ENCODE measurements at places on chromosomes 1 and 21. TPM values are rescaled to one million over a fixed set of nuclear protein-coding genes. Genes with fewer than 3 reads are reported as not detected.
A peak's percentile ranks its signal among the peaks of the same experiment; 100 is the strongest.

FLVCR1 gene
- 8.4 TPM for total RNA-seq

ABCA4 gene
- 0.66 TPM for total RNA-seq

GRCh38 chr1:203818399-203818798, 23.0 kb downstream of the ZBED6 start:
- DNase-seq = no peak

DNA sequence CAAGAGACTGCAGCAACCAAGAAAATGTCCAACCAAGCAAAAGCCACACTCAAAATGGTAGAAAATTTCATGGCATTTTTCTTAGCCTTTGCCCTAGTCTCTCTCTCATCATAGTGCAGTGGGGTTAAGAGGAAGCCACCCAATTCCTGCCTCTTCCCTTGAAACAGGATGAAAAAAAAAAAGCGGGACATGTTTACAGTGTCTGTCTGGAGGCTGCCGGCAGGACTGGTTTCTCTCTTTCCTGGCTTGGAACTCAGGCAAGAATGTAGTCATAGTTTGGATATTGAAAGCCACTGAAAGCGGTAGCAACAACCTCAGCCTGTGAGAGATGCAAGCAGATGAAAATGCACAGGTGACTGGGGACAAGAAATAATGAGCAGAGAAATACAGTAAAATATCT, 13.3 kb upstream of the TNFSF18 start:
- no peak for DNase-seq

PRKAB2 gene
- 33.1 TPM for total RNA-seq

CORT gene
- total RNA-seq = 0.98 TPM

DNA sequence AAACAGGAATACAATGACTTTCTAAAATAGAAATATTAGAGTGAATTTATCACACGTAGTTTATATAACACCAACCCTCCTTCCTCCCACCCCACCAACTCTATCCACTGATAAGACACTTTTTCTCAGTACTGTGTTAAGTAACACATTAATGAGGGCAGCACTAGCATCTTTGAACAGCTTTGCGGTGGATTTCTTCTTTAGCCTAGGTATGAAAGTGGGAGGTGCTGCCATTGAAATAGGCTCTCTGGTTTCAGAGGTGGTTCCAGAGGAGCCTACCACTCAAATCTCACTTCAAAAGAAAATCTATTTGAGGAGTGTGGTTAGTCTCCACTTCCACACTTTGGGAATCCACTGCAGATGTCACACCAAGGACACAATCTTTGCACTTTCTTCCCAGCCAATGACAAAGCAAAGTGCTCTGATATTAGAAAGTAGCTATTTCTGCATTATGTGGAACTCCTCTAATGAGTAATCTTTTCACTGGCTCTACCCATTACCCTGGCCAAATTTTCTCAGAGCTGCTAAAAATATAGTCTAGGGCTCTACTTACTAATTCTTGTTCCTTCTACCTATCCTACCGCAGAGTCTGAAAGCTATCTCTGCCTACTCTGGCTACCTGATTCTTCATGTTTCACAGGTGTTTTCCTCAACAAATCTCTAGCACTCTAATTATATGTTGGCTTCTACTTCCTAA, 1667.8 kb downstream of the MRPL39 start:
- no peak for DNase-seq

DNA sequence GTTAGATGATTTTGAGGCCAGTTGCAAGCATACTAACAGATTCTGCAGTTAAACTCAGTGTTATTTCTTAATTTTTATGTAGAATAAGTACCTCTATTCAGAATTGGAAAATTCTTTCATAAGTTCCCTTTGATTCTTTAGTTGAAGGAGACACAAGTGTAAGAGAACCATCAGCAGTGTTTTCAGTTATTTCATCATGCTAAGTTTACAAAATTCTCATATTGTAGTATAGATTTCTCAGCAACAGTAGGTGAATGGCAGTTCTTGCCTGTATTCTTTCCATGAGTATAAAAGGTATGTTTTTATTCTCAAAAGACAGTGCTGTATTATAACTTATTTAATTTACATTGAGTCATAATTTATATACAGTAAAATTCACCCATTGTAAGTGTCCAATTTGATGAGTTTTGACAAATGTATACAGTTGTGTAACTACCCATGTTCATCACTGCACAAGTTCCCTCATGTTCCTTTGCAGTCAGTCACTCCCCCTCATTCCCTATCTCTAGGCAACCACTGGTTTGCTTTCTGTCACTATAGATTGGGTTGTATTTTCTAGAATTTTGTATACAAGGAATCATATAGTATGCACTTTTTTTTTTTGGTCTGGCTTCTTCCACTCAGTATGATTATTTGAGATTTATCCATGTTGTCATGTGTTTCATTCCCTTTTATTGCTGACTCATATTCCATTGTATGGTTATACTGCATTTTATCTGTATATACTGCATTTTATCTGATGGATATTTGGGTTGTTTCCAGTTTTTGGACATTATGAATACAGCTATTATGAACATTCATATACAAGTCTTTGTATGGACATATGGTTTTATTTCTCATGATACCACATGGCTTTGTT, 3.9 kb downstream of the RPS6KC1 start:
- no peak for DNase-seq

GRCh38 chr21:16572032-16572431, 842.2 kb downstream of the USP25 start:
- DNase-seq = no peak

DNA sequence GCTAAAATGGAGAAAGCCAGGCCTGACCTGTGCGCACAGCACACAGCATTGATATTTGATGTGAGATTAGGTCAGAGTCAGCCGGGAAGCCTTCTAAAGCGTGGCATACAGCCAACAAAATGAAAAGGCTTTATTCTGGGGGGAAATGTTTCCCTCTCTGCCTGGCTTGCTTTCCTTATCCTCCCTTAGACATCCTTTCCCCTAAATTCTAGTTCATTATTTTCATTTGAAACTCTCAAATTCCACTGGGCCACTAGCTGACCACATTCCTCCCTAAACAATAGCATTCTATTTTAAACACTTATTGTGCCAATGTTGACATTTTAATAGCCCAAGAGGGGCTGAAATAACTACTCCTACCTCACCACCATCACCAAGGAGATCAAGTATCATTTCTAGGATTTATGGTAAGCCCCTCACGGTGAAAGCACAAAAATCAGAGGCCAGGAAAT, 49.4 kb downstream of the LEPR start:
- DNase-seq = peak; percentile 78

KHDRBS1 gene
- total RNA-seq = 60.7 TPM

GRCh38 chr1:8879922-8880676, 1.6 kb upstream of the ENO1 start:
- DNase-seq = peak; percentile 89

DNA sequence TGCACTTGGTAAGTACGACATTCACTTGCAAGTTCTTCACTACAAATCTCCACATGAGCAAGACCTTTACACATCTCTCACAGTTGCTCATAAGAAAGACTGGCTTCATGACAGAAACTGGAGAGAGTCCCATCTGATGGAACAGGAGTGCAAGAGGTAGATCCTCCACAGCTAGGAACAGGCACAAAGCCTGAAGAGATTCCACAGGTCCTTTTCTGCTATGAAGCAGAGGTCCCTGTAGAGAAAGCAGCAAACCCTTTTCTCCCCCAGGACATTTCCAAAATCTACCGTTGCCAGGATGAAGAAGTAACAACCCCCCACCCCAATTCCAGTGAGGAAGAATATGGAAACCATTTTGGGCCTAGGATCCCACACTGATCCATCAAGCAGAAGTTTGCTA, 47.3 kb downstream of the EIF4G3 start:
- DNase-seq = no peak

GRCh38 chr1:55623311-55623710, 408.1 kb upstream of the USP24 start:
- DNase-seq = peak; percentile 90

- DNase-seq = no peak
These were observed 53.6 kb downstream of the LRRC8C start for GRCh38 chr1:89686520-89686919.

GRCh38 chr1:23020706-23021405, 1.6 kb downstream of the KDM1A start:
- no peak for DNase-seq
